ENCODE measurements at places on chromosomes 6 and 20.

GRCh38 chr6:75337835-75338580 lies 53.4 kb upstream of the TMEM30A start:
- DNase-seq = no peak

GRCh38 chr20:9485614-9486340 lies 28.6 kb upstream of the LAMP5 start:
- DNase-seq = no peak

GRCh38 chr20:49811825-49812506 lies 662 bp upstream of the SLC9A8 start:
- DNase-seq = peak; percentile 1

GRCh38 chr6:6729971-6730370 lies 141.5 kb downstream of the LY86 start:
- DNase-seq = no peak

GRCh38 chr6:26122402-26122792 lies 35.2 kb downstream of the HFE start:
- no peak for DNase-seq

DNA sequence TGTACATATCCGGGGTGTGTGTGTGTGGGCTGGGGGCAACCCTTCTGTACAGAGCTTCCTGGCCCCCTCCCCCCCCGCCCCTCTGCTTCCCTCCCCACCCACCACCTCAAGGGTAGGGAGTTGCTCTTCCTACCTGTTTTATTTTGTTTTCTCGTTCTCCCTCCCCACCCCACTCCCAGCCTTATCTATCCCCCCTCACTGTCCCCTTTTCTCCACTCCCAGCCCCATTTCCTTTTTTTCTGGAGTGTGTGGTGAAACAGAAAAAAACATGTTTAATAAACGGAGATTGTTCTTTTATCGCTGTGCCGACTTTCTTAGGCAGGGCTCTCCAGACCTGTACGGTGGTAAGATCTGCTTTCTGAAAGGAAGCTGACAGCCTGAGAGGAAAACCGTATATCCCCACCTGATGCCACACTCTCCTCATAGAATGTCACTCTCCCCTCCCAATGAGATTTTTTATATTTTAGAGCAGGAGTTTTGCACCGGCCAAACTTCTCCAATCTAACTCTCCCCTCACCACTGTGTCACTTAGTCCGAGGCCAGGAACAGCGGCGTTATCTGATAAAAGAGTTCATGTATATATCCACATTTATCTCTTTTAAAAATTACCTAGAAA lies 875 bp upstream of the ZBTB9 start:
- DNase-seq = no peak

- no peak for DNase-seq
Observed at GRCh38 chr6:113709936-113710509, 147.1 kb upstream of the MARCKS start.

- DNase-seq = no peak
Observed at GRCh38 chr20:34675561-34675960, 1.3 kb downstream of the PIGU start.

GRCh38 chr6:43951063-43951755 lies 176.0 kb downstream of the MRPL14 start:
- no peak for DNase-seq

DNA sequence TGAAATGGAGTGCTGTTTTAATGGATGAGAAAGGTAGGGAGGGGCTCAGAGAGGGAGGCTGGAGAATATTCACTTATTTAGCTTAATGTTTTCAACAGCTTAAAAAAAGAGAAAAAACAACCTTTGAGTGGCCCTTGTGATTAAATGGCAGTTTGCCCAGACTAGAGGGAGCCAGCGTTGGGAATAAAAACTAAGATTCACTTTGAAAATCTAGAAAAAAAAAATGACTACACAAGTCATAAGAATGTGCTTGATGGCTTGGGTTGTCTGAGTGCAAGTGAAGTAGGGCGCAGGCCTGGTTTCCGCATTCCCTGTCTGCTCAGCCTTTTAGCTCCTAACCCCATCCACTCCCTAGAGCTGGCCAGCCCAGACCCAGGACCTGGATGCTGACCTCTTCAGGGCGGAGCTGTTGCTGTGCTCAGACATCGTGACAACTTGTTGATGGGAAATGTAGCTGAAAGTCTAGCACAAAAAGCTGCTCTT lies 28.9 kb downstream of the UTRN start:
- DNase-seq = no peak

DNA sequence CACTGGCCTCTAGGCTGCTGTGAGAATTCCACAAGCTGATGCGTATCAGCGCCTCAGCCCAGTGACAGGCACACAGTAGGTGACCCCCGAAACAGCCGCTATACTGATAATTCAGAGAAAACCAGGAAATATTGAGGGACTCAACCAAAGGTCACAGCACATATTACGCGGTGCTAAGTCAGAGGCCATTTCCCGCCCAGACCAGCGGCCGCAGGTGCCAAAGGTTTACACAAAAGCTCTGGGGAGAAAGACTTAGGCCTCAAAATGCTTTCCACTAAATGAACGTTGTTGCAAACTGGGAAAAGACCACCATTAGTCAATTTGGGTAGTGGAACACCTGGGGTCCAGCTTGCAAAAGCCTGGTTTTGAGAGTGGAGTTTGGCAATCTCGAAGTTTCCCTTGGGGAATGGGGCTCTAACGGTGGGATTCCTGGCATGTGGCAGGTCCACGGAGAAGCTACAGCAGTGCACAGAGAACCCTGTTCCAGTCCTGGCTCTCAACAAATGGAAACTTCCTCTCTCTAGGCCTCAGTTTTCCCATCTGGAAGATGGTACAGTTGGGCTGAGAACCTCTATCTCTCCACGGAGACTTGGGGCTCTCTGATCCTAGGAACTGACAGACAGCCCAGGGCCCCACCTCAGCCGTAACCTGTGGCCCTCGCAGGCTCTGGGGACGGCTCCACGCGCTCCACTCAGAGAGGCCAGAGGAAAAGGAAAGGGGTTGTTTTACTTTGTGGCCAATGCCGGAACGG lies 4.7 kb downstream of the NOL4L start:
- no peak for DNase-seq

DNA sequence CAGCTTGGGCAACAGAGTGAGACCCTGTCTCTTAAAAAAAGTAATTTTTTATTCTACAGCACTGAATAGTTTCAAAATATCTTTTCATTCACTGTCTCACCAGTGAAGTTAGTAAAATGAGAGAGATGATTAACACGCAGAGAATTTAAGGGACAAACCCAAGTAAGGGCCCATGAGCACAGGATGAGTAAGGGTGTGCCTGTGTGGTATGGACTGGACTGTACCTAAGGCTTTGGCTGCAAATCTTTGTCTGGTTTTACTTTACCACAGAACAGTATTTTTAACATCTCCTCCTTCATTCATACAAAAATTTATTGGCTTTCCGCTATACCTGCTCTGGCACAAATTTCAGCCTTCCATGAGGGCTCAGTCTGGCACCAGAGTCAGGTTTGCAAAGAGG lies 433.3 kb downstream of the UTRN start:
- DNase-seq = no peak

- DNase-seq = peak; percentile 76
Observed at GRCh38 chr20:48846516-48847492, 19.0 kb upstream of the PREX1 start.

- DNase-seq = no peak
Observed at GRCh38 chr20:54479138-54479906, 3.9 kb downstream of the DOK5 start.

- DNase-seq = no peak
Observed at GRCh38 chr6:487956-488355, 96.4 kb downstream of the IRF4 start.

DNA sequence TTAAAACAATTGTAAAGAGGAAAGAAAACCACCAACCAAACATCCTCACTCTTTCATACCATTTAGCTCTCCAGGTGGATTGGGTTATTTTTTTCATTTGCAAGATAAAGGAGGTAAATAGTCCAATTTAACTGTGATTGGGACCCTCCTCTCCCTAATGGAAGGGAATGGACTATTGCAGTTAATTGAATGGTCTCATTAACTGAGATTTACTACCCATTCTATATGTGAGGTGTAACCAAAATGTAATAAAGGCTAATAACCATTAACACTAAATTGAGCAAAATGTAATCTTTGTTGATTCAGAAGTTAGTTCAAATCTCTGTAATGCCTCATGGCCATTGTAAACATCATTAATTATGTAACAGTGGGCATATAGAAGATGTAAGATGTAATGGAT lies 105.0 kb downstream of the KLHL32 start:
- no peak for DNase-seq

- no peak for DNase-seq
Observed at GRCh38 chr20:62561182-62561581, 81.1 kb upstream of the SLCO4A1 start.

DNA sequence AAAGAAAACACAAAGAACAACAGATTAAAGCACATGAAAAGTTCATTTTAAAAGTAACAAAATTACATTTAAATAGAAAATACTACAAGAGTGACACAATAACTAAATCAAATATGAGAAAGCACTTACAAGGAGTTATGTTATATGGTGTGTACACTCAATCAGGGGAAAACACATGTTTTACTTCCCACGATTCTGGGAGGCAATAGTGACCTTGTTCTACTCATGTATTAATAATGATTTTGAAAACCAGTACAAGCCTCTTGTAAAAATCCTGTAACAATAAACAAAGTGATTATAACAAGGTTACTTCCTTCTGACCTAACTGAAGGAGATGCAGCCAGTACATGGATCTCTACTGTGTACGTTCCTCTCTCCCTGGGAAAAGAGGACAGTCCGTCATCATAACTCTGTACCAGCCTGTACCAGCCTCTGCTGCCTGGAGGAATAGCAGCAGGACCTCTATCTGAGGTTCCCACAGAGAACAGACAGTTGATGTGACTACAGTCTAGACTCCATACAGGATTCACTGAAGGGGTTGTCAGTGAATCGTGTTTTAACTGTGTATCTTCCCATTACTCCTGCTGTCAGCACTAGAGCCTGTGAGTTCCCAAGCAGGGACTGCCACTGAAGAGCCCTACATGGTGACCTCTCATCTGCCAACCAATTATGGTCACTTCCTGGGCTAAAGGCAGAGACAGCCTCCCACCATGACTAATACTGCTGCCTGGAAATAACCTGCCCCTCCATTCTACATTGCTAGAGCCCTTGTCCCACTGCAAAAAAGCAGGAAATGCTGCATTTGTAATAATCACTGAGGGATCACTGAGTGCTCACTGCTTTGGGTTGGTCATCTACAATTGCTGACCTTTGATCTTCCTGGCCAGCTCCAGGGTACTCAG lies 149.7 kb downstream of the KIF16B start:
- no peak for DNase-seq

DNA sequence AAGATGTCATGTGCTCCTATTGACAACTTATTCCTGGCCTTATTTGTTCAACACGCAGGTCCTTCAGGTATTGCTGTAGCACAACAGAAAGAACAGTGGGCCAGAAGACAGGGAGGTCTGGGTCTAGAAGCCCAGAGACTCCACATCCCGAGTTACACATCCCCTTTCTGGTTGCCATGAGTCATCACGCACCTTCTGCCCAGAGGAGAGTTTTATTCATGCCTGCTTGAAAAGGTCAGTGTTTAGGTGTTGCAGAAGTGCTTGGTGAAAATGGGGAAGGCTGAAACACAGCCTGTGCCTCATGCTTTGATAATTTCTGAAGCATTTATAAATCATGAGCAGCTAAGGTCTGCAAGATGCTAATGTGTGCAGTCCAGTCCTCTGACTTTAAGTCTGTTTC lies 256.4 kb downstream of the GMPR start:
- DNase-seq = no peak

DNA sequence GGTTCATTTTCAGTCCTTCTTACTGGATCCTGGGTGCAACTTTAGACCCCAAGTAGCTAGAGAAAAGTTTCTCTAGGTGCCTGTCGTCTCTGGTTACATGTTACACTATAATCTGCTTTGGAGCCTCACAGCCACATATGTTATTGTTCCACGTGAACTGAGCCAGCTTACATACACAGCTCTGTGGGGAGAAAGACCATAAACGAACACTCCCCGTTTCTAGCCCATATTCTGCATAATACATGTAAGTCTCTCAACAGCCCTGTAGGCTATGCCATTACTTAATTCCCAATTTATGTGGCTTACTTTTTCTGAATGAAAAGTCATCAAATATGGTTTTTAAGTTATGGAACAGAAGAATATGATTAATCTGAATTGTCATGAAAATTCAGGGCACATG lies 233.8 kb downstream of the BCKDHB start:
- no peak for DNase-seq

GRCh38 chr6:45411959-45412358 lies 34.2 kb upstream of the SUPT3H start:
- DNase-seq = no peak

GRCh38 chr6:167930295-167930694 lies 67.2 kb upstream of the KIF25 start:
- no peak for DNase-seq

DNA sequence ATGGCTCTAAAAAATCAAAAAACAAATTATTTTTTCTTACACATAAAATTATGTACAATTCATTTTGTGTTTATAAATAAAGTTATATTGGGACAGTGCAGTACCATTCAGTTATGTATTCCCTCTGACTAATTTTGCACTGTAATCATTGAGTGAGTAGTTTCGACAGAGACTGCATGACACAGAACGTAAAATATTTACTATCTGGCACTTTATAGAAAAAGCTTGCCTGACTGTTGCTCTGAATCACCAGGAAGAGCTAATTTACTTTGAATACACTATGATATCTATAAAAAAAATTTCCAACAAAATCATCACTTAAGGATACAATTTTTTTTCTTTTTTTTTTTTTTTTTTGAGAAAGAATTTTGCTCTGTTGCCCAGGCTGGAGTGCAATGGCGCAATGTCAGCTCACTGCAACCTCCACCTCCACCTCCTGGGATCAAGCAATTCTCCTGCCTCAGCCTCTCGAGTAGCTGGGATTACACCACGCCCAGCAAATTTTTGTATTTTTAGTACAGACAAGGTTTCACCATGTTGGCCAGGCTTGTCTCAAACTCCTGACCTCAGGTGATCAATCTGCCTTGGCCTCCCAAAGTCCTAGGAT lies 11.0 kb upstream of the KHDC1L start:
- DNase-seq = no peak

DNA sequence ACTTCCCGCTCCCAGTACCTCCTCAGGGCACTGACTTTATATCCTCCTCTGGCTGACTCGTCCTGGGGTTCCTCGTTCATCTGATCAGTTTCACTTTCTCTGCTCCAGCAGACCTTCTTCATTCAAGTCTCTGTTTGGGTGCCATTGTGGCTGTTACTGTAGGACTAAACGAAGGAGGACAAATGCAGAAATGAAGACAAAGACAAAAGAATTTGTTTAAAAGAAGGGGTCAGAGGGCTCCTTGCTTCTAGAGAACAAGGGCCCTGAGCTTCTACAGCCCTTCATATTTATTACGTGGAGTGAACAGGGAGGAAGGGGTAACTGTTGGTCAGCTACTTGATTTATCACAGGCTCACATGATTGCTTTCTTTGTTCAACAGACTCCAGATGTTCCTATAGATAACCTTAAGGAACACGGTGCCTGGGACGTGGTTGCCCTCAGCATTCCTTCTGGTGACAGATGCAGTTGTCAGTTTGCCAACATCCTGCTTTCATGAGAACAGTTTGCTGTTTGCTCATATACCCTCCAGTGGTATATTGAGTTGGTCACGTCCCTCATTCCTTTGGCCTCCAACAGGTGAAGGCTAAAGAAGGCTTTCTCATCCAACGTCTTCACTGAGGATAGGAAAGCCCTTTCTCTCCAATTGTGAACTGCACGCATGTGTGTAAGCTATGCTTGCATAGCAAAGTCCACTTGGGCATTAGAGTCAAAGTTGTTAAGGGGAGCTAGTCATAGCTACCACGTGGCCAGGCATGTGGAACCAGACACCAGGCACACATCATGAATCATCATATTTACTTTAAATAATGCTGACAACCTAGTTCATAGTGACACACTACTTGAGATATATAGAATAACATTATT lies 69.1 kb upstream of the BTN3A2 start:
- DNase-seq = no peak

GRCh38 chr6:43307451-43308100 lies 1.1 kb downstream of the CRIP3 start:
- peak; percentile 61 for DNase-seq
